Activated CD8-positive, alpha-beta memory T cell treated with anti-CD3 and anti-CD28 coated beads for 48 hours (primary cell): ENCODE measurements at places on chromosomes 12 and 14.

DNA sequence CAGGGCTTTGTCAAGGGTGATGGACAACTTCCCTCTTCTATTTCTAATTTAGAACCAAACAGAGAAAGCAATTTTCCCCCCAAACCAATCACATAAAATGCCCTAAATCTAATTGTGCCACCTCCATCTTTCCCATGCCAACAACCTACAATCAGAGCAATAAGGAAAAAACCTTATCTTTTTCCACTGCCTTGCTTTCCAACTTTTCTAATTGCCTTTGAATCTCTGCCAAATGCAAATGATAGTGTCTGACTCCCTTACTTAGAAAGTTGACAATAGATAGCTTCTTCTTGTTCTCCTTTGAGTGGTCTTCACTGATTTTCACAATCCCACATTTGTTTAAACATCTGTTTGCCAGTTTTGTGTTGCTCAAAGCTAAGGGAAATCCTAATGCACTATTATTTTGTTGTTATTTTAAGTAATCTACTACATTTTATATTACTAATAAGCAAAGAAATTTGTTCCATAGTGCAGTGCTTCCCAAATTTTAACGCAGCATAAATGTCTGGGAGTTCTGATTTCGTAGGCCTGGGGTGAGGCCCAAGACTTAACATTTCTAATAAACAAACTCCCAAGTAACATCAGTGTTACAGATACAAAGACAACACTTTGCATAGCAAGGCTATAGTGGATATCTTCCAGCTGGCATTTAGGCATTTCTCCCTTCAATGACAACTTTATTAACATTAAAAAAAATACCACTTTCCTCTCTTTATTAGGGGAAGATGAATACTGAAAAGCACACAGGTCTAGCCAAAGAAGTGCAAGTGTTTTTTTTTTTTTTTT lies 696.3 kb upstream of the USP15 start:
- DNase-seq, result no peak

DNA sequence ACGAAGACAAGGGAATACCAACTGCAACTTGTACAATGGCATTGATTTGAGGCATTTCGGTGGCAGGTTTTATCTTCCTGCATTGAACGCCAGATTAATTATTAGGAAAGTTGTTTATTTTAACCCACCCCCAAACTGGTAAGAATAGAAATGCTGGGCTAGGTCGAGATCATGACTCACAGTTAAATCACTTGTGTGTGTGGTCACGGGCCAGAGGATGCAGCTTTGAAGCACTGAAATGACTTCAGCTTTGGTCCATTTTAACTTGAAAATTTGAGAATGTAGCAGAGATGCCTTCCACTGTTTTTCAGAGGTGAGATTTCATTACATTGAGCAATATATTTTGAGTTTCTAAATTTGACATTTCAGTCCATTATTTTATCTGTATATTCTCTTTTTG lies 23.6 kb upstream of the KCNH3 start:
- DNase-seq, result no peak

DNA sequence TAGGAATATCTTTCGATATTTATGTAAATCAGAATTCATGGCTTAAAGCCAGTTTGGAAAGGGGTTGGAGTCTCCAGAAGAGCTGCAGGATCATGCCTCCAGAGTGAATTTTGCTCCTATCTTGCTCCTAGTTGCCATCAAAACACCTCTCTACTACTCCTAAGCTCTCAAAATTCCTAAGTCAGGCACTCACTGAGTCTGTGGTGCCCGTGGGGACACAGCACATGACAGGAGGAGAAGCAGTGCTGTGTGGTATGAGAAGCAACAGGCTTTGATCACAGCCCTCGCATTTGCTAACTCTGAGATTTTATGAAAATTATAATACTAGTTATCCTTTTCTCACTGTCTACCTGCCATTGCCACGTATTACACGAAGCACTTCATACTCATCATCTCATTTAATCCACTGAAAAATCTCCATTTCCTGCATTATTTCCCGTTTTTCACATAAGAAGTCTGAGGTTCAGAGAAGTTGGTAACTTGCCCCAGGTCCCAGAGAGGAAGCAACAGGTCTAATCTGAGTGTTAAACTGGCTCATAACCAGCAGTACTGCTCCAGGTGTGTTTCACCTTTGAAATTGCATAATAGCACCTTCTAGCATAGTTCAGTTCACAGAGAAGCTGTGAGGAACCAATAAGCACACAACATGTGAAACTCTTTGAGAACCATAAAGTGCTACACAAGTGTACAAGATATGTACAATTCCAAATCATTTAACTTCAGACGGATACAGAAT lies 33.1 kb upstream of the SLC35F4 start:
- no peak for DNase-seq

GRCh38 chr12:93790472-93791152 lies 113.4 kb downstream of the CRADD start:
- no peak for DNase-seq

GRCh38 chr12:66244446-66244845 lies 55.4 kb downstream of the IRAK3 start:
- DNase-seq, result no peak

GRCh38 chr12:3280967-3281366 lies 203.8 kb downstream of the TSPAN9 start:
- no peak for DNase-seq

GRCh38 chr12:25382311-25383106 lies 131.8 kb upstream of the KRAS start:
- no peak for DNase-seq

GRCh38 chr12:49188201-49188915 lies 522 bp downstream of the TUBA1A start:
- peak; percentile 46 for DNase-seq

DNA sequence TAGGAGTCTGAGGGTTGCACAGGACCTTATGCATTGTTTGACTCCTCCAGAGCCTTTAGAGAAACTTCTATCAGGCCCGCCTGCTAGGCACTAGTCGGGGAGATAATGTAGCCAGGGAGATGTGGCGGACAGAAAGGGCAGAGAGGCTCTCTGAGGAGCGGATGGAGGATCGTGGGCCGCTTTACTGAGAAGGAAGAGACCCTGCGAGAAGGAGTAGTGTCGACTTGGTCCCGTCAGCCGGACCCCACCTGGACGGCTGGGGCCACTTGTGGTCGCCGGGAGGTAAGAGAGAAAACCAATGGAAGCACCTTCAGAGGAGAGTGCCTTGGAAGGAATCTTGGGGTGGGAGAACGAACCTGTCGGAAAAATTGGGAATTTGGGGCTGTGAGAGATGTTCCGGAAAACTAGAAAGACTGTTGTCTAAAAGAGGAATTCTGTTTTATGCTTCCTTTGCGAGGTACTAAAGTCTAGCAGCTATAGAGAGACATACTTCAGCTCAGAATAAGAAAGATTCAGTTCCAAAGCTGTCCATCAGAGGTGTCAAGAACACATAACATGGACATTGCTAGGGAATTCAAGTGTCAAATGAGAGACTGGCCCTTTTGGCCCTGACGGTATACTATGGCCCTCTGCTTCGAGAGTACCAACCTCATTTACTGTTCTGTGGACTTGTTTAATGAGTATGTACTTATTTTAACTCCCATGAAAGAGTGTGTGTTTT lies 660 bp upstream of the MCRS1 start:
- no peak for DNase-seq

DNA sequence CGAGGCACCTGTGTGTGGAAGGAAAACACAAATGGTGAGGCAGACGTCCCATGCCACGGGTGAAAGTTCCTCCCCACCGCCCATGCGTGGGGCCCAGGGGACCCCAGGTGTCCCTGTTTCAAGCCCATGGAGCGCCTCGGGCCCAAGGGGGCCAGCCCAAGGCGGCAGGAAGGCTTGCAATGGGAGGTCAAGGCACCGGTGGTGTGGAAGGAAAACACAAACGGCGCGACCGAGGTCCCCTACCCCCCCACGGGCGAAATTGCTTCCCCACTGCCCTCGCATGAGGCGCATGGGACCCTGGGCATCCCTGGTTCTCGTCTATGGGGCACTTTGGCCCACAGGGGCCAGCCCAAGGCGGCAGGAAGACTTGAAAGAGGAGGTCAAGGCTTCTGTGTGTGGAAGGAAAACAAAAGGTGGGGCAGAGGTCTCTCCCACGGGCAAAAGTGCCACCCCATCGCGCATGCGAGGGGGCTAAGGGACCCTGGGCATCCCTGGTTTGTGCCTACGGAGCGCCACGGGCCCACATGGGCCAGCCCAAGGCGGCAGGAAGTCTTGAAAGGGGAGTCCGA lies 379.4 kb downstream of the ALG10 start:
- DNase-seq, result no peak

GRCh38 chr14:61211476-61212255 lies 69.5 kb downstream of the TMEM30B start:
- no peak for DNase-seq
